Brain microvascular endothelial cell (primary cell): ENCODE measurements at places on chromosomes 2 and 18.

GRCh38 chr2:232281858-232282507 lies 96.6 kb upstream of the ALPP start:
- no peak for DNase-seq

DNA sequence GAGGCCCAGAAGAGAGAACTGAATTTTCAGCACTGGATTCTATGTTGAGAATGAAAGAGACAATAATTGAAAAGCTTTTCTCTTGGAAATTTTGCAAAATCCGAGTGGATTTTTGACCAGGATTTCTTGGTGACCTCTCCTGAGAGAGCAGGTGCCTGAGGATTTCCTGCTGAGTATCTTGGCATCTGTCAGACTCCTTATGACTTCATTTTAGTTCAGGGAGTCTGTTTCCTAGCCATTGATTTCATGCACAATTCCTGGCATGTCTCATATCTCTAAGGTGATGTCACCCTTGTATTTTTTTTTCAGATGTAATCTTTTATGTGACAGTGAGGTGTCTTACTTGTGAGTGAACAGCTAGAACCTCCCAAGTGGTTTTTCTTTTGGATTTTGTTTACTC lies 195.9 kb downstream of the NEDD4L start:
- no peak for DNase-seq

DNA sequence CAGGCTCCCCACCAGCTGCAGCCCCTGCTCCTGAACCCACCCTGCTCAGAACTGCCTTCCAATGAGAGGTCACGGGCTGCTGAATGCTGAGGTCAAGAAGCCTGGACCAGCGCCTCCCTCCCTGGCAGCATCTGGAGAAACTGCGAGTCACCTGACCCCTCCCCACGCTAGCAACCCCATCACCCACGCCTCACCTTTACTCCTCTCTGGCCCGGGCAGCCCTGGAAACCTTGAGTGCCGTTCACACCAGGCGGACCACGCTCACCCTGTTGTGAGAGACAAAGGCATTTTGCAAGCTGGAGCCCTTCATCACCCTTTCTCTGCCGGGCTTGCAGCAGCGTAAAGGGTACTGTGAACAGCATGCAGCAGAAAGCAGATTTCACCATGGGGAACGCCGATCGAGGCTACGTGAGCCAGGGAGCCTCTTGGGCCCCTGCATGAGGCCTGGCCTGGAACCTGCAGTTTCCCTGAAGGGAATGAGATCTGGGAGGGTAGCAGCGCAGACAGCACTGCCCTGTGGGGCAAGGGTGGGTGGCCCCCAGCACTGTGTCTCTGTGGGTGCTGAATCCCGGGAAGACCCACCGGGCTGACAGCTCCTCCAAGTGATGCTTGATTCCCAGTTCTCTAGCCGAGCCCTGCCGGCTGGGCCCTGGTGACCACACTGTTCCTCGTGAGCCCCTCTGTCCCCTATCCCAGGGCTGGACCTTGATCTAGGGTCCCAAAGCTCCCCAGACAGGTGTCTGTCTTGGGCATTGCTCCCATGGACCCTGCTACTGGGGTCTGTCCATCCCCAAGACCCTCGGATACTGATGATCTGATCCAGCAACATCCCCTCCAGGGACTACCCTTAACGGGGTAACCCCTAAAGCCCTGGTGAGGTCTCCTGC lies 53.8 kb downstream of the COL6A3 start:
- DNase-seq, result no peak

- no peak for DNase-seq
Observed at GRCh38 chr2:189880832-189881492, 96.7 kb downstream of the PMS1 start.

DNA sequence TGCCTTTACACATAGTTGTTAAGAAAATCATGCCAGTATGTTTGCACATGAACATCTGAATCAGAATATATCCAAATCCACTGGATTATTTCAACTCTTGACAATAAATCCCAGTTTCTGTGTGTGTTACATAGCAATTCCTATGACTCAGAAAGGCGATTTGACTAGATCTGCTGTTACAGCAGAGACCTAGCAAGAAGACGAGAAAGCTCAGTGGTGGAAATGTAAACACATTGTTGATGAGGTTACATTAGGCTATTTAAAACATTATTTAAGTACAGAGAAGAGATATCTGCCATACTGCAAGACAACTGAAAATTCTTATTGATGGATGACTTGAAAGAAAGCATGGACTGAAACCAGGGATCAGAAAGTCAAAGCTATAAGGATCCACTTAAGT lies 73.0 kb upstream of the SMIM21 start:
- no peak for DNase-seq

DNA sequence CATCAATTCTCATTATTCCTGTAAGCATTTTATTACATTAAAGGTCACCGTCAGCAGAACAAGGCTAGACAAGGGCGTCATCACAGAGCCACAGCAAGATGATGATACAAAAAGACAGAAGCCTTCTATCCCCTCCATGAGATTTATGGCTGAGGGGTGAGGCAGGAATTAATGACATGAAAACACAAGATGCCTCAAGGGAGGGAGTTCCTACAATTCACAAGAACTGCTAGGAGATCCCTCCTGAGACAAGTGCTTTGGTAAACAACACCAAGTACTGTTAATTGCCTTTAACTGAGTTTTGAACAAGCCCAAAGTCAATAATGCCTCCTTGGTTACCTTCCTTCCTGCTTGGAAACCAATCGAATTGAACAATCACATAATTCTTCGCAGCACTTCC lies 14.1 kb downstream of the ADD2 start:
- no peak for DNase-seq

- DNase-seq, result no peak
Observed at GRCh38 chr18:26225022-26225693, 1.1 kb upstream of the TAF4B start.
